ENCODE measurements at places on chromosomes 7 and 10.

- DNase-seq, result no peak
Measured at GRCh38 chr10:111478651-111479050, 401.8 kb downstream of the ADRA2A start.

GRCh38 chr7:4136036-4136435 is 546.1 kb upstream of the FOXK1 start:
- DNase-seq, result no peak

- DNase-seq, result no peak
Measured at GRCh38 chr7:240146-240676, 47.8 kb downstream of the FAM20C start.

DNA sequence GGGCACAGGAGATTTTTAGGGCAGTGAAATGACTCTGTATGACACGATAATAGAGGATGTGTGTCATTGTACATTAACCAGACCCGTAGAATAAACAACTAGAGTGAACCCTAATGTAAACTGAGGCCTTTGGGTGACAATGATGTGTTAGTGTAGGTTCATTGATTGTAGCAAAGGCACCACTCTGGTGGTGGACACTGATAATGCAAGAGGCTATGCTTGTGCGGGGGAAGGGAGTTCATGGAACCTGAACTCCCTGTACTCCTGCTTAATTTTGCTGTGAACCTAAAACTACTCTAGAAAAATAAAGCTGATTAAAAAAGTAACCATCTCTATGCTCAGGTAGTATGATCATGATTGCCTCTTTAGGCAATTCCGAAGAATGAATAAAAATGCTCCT is 96.3 kb upstream of the VIPR2 start:
- DNase-seq, result no peak

DNA sequence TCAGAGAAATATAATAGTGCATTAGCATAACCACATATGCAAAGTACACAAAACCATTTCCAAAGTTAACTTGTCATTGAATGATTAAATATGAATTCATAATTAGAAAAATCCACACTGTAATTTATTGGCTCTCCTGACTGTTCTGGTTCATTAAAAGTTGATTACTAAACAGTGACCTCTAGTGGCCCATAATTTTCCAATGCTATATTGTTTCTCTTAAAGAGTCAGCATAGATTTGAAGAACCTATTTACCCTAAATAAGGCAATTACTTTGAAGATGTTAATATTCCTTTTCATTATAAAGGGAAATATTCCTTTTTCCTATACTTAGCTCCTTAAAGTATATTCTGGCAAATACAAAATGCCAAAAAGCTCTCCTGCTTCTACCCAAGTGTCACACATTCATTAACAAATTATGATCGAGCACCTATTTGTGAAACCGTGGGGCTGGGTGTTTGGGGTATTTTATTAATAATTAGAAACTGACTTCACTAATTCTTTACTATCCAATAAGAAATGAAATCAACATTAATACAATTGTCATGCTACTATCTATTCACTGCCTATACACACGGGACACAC is 86.2 kb downstream of the HIBADH start:
- DNase-seq, result no peak

- DNase-seq, result no peak
Measured at GRCh38 chr7:90580051-90580450, 16.1 kb upstream of the CDK14 start.

GRCh38 chr7:121366852-121367431 is 29.2 kb downstream of the FAM3C start:
- DNase-seq, result peak; percentile 15

DNA sequence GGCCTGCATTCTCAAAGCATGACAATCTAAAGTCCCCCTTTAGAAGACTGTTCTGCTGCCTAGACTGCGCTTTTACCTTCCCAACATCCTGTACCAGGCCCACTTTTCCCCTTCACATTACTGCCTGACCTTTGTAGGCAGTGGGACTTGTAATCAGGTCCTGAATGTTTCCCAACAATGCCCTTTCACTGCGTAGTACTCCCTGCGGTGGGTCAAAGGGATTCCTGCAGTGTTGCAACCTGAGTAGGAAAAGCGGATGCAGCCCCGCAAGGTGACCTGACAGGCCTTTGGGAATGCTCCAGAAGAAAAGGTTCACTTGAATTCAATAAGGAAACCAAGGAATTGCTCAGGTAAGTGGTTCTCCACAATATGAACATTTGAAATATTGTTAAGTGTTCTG is 4.9 kb upstream of the TCAF1 start:
- DNase-seq, result no peak

GRCh38 chr10:14671386-14671831 is 103.3 kb downstream of the FAM107B start:
- DNase-seq, result no peak

DNA sequence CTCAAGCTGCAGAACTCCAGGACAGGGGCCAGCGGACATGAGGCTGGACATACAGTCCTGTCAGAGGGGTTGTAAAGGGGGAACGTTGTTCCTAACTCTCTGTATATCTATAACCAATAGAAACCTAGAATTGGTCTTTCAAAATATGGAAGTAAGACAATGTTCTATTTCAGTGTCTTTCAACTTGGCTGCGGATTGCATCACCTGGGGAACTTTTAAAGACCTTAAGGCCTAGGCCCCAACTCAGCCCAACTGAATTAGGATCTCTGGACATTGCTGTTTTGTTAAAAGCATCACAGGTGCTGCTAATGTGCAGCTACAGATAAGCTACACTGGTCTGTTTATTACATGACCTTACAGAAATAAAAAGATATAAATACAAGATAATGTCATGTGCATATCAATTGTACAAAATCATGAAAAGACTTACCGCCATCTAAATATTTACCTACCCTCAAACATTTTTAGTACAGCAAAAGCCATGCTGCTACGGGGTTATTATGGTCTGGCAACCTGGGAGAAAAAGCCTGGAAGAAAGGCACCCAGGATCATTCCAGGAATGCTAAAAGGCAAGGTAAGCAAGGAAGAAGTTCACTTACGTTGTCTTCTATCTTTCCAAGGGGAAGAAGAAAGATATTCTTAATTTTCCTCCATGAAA is 169.1 kb downstream of the RAPGEF5 start:
- DNase-seq, result no peak

DNA sequence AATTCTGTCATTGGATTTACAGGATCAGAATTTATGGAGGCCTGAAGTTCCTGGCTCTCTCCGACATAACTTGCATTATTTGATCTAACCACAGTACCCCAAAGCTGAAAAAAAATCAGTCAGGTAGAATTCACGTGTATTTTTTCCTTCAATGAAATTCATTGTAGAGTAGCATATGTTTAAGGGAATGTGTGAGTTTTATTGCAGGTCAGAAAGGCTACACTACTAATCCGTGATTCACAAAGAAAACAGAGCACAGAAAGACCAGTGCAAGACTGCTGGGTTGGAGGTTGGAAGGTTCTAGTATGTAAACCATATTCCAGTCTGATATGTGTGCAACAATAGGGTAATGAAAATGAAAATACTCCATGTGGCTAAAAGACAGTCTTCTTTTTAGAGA is 247.0 kb upstream of the FERD3L start:
- DNase-seq, result no peak
